ENCODE measurements at places on chromosomes 2 and 18.
A peak's percentile ranks its signal among the peaks of the same experiment; 100 is the strongest.

DNA sequence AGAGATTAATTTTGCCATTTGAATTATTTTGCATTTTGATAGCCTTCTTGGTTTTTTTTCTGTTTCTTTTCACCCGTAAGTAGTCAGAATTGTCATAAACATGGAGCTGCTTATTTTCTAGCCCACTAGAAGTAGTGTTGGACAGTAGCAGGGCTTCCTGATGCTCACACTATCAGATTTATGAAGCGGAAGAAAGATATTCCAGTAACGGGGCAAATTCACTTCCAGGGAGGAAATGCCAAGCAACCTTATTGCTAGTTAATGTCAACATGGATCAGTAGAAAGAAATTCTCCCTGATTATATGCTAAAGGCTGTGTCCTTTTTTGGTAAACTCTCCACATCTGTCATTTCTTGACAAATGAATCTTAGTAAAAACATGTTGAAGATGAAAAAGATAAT, 19.2 kb upstream of the ADAM23 start:
- no peak for DNase-seq

- DNase-seq = no peak
Measured at GRCh38 chr2:184174493-184175104, 423.7 kb upstream of the ZNF804A start.

DNA sequence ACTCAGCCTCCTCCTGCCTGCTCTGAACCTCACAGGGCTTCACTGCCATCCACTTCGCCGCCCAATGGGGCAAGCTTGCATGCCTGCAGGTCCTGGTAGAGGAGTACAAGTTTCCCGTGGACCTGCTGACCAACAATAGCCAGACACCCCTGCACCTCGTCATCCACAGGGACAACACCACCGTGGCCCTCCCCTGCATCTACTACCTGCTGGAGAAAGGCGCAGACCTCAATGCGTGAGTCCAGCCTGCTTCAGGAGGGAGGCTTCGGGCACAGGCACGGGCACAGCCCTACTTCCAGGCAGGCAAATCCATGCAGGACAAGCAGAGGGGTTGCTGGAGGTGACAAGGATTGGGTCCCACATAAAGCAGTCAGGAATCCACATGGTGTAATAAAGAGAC, 1.2 kb downstream of the ANKRD53 start:
- DNase-seq = no peak

GRCh38 chr2:61288070-61288841, 126.3 kb downstream of the C2orf74 start:
- no peak for DNase-seq

GRCh38 chr2:88016960-88017779, 823 bp upstream of the RNU2-63P start:
- DNase-seq = peak; percentile 34

- DNase-seq = peak; percentile 3
Measured at GRCh38 chr2:59047373-59047995, 806.4 kb upstream of the FANCL start.

DNA sequence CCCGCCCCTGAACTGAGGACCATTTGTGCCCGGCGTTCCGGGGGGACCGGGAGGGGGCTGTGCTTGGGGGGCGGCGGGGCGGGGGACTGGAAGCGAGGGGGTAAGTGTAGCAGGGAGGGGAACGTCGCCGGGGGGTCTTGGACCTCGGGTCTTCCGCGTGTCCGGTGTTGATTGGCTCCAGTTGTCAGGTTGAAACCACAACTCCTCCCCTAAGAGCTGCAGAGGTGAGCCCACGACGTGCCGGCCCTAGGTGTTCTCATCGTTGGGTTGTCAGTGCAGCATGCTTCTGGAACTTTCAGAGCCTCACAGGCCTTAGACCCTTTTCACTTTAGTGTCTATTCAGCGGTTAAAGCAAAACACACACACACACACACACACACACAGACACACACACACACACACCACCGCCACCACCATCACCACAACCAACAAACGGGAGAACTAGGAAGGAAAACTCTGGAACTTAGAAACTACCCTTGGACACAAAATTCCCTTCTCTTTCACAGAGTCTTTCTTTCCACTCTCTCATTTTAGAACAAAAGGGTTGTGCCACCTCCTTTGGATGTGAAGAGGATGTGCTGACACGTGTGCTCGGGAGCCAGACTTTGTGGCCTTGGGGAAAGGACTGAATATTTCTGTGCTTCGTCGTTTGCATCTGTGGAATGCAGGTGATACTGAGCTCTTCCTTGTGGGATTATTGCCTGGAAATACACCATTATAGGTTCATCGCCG, 6.7 kb upstream of the DLX2 start:
- DNase-seq = no peak

- DNase-seq = no peak
Measured at GRCh38 chr2:217000406-217000805, 140.5 kb upstream of the TNP1 start.

GRCh38 chr2:96848264-96848663, 4.4 kb upstream of the ANKRD23 start:
- no peak for DNase-seq

DNA sequence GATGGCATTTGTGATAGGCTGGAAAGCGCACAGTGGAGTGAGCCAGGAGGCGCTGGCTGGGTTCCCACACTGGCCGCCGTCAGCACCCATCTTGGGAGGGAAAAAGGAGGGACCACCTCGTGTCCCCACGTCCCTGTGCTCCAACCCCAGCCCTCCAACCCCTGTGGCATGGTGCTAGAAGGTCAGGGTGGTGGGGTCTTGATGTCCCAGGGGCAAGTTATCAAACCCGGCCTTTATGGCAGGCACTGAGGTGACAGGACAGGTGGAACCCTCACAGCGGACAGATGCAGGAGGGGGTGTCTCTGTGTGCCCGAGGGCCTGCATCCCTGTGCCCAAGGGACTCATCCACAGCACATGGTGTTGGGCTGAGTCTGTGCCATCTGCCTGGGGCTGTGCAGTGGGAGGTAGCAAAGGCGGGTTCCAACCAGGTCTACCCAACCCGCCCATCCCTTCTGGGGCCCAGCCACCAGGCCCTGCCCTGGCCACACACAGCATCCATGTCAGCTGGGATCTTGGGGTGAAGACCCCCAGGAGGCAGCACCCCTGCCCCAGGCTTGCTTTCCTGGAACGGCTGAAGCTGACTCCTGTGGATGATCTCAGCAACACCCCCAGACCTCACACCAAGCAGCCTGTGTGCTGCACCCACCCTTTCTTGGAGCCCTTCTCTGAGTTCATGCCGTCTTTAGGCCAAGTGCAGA, 246.1 kb downstream of the NDUFA10 start:
- no peak for DNase-seq

- peak; percentile 29 for DNase-seq
Measured at GRCh38 chr18:47283476-47283875, 32.0 kb upstream of the SKOR2 start.

- no peak for DNase-seq
Measured at GRCh38 chr2:102439065-102439695, 16.2 kb downstream of the IL18RAP start.

GRCh38 chr2:45171136-45171501, 161.9 kb upstream of the SIX2 start:
- DNase-seq = no peak

DNA sequence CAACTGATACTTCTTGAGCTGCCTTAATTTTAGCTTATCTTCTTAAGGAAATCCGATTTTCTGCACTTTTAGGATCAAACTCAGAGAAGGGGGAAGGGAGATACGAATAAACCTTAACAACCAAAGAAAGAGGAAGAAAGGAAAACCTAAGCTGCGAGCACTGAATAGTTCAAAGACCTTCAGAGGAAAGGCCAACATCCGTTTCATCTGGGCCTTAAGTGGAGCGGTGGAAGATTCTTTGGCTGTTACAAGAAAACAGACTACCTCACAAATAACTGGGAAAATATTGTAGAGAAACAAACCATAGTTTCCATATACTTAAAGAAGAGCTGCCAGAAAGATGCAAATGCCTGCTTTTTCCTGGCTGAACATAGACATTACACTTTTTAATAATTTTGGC, 43.6 kb downstream of the VIT start:
- no peak for DNase-seq

GRCh38 chr2:149004836-149005235, 33.7 kb upstream of the LYPD6B start:
- DNase-seq = no peak

DNA sequence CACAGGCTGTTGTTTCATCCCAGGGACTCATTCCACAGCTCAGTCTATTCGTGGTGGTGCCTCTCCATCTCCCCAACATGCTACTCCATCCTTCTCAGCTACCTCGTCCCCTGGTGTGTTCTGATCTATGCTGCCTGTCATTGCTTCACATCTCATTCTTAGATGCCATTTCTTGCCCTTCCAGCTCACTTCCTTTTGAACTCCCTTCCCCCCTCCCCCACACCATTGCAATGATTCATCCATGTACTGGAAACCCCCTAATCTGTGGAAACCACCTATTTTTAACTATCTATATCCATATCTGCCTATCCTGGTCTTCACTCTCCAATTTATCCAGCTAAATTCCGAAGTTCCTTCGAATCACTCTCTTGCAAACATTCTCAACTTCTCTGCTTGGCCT, 65.7 kb upstream of the PARD3B start:
- DNase-seq = no peak

DNA sequence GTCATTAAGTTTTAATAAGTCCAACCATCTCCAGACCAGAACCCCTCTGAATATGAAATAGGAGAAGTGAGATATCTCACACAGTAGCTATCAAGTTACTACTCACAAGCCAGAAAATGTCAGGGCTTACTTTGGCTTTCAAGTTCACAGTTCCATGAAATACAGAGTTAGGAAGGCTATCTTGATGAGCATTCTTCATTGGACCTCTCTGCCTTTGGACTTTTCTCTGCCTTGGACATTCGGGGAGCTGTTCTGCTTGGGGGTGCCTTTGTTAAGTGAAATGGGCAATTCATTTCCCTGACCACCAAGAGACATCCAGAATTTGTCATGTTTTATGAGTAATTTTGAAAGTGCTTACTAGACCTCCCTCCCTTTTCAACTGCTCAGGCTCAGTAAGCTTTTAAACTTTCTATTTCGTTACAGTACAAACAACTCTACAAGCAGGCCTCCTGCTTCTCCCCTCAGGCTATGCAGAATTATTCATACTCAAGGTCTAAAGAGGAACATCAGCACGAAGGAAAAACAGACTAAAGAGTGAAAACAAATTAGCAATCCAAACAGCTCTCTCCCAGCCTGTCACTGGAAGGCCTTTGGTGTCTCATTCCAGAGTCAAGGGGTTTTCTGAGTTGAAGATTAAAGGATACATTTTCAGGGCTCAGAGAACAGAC, 95.3 kb downstream of the MREG start:
- DNase-seq = no peak

- no peak for DNase-seq
Measured at GRCh38 chr2:23199115-23199918, 185.7 kb upstream of the KLHL29 start.

- no peak for DNase-seq
Measured at GRCh38 chr2:53182601-53183000, 585.0 kb upstream of the CHAC2 start.

DNA sequence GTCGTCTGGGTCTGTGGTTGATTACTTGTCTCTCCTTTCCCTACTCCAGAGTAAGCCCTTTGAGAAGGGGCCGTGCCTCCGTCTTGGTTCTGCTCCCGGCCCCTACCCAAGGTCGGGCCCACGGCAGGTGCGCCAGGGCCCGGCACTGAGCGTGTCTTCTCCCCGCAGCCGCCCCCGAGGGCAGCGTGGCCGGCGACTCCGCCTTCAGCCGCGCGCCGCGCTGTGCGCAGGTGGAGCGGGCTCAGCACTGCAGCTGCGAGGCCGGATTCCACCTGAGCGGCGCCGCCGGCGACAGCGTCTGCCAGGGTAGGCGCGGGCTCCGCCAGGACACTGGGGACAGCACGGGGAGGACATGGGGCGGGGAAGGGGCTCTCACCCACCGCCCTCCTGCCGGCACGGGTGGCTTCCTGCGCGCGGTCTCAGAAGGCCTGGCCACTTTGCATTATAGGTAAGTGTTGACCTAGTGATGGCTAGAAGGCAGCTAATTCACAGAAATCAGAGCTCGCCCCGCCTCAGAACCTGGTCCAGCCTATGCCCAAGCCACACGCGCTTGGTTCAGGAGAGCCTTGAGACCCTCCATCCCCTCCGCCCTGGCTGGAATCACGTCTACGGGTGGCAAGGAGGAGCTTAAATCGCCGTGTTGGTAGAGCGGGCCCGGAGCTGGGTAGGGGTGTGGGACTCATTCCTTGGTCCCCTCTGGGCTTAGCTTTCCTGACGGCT, 43.5 kb downstream of the FBLN7 start:
- DNase-seq = no peak

DNA sequence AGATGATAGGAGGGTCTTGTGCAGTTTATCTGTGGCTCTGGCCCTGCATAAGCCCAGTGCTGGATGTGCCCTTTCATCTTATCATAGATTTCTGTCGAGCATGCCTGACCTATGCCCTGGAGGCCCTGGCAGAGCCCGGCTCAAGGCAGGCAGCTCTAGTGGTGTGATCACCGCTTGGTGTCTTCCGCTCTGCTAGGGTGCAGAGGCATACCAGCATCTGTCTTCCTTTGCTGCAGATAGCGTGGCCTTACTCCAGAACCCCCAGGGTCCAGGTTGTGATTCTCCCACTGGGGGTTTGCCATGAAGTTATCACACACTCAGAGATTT, 13.7 kb upstream of the TRAF3IP1 start:
- no peak for DNase-seq

GRCh38 chr2:205902041-205902899, 183.7 kb downstream of the INO80D start:
- DNase-seq = peak; percentile 3

DNA sequence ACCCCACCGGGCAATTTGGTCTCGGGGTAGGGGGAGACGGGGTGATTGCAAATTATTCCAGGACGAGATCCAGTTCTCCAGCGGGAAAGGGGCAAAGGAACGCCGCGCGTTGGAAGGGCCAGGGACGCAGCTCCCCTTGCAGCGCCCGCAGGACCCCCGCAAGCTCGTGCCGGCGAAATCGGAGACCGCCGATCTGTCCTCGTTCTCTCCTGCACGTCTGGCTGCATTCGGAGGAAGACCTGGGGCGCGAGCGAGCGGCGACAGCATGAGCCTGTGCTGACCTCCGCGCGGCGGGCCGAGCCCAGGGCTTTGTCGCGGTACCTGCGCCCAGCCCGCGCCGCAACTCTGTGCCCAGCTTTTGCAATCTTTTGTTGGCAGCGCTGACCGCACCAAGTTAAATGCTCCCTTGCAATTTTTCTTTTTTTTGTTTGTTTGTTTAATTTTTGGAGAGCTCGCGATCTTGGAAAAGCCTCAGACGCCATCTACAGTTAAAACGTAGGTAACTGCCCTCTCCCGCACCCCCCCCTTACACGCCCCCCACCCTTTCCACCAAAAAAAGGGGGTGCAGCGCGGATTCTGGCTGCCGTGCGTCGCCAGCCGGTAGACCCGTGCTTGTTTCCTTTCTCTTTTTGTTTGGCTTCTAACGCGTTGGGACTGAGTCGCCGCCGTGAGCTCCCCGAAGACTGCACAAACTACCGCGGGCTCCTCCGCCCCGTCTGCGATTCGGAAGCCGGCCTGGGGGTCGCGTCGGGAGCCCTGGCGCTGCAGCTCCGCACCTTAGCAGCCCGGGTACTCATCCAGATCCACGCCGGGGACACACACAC, 667 bp downstream of the TRIB2 start:
- peak; percentile 10 for DNase-seq

- DNase-seq = no peak
Measured at GRCh38 chr2:55031505-55031904, 18.7 kb downstream of the RTN4 start.

All from NCI-H446 (cell line).